Uterus (tissue), 4 donors: ENCODE measurements at places on chromosomes 4 and X. TPM values are rescaled to one million over a fixed set of nuclear protein-coding genes. Genes with fewer than 3 reads are reported as not detected.

Gene KDR
- 218 TPM for total RNA-seq

DNA sequence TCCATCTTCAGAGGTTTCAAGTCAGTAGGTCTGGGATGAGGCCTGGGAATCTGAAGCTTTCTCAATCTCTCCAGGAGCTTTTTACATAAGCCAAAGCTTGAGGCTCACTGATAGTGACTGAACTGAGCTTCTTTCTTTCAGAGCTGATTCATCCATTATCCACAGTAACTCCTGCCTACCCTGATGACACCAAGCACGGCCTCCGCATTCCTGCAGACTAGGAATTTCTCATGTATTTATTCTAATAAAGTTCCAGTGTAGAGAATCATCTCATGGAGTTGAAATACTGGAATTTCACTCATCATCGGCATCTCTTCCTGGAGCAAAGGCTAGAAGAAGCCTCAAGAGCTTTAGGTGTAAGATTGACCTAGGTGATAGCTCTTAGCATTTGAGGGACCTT is 12.1 kb upstream of the DCTD start:
- H3K27ac ChIP-seq = no peak overlapping the region
- no peaks in the 10 kb centered on the region for H3K36me3 ChIP-seq
- no peaks in the 10 kb centered on the region for H3K27me3 ChIP-seq
- no peak for DNase-seq
- no peak overlapping the region for H3K4me3 ChIP-seq

- H3K4me1 ChIP-seq = no peaks in the 10 kb centered on the region
- H3K27me3 ChIP-seq = no peaks in the 10 kb centered on the region
- no peaks in the 10 kb centered on the region for H3K36me3 ChIP-seq
- H3K4me3 ChIP-seq = no peak overlapping the region
These were observed 53.6 kb downstream of the NOP14 start for GRCh38 chr4:2909583-2909982.

Gene CCDC110
- 2.1 TPM for total RNA-seq

DNA sequence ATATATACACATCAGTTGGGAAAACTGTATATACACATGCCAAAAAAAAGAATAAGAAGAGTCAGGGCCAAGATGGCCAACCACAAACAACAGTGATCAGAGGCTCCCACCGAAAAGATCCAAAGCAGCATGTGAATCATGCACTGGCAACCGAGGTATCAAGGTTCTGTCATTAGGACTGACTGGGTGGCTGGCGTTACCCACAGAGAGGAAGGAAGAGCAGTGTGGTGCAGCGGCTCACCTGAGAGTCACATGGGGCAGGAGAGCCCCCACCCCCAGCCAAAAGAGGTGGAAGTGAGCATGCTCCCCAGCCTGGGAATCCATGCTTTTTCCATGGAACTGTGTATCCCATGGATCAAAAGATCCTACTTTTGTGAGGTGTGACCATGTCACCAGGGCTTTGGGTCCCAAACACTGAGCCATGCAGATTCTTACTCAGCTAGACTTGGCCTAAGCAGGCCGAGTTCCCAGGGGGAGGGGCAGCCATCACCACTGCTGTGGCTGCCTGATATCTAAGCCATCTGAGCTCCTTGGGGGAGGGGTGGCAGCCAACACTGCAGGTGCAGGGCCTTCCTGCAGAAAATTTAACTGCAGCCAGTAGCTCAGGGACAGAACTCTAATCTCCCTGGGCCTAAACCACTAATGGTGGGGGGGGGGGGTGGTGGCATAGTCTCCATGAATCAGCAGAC is 52.8 kb downstream of the P2RY10 start:
- no peaks in the 10 kb centered on the region for H3K27me3 ChIP-seq
- DNase-seq = no peak
- no peaks in the 10 kb centered on the region for H3K36me3 ChIP-seq
- H3K27ac ChIP-seq = no peak overlapping the region

DNA sequence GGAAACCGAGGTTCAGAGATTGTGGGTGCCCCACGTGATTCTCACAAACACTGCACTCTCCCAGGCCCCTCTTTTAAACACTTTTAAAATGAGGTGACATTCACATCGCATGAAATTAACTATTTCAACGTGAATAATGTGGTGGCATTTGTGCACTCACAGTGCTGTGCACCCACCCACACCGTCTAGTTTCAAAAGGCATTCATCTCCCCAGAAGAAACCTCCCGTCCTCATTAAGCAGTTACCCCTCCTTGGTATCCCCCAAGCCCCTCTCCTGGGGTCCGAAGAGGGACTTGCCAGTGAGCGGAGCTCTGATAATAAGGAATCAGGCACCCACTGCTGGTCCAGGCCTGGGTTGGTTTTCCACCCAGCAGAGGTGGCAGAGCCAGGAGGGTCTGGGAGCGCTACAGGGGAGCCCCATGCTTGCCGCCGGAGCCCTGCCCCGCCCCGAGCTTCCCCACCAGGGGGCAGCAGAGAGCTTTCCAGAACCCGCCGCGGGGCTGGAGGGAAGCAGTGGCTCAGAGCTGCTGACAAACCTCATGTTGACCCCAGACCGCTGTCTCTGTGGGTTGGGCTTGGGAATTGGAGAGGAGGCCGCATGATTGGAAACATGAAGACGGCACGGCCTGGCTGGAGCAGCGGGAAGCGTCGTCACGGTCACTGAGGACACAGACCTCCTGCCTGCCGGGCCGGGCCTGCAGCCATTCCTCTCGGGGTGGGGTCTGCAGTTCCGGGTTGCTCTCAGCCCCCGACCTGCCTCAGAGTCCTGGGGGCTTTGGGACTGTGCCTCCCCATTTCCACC is 27.5 kb upstream of the HTRA3 start:
- no peak overlapping the region for H3K4me3 ChIP-seq
- no peaks in the 10 kb centered on the region for H3K36me3 ChIP-seq
- H3K27ac ChIP-seq = peak overlapping the region; percentile 5
- peak; percentile 91 for DNase-seq

DNA sequence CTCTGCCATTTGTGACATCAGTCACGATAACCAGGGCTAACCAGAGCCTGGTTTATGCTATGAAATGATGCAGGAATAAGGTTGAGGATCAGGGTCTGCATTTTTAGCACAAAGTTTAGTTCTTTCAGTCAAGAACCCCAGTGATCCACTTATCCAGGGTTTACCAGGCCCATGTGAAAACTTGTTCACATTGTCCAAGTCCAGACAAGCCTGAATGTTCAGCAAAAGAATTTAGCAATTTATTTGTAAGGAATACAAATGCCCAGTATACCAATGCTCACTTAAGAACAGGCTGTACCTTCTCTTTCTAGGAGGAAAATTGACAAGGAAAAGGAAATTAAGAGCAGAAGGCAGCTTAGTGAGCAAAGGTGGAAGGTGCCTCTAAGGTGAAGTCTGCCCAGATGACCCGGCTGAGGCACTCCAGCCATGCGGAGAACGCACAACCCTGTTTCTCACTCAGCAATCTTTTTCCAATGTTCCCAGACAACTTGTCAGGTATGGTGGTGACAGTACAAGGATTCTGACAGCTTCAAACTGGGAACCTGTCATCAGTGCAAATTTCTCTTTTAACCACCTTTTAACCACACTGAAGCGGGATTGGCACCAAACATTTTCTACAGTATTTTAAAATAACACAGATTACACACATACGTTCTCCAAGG is 54.0 kb downstream of the TBC1D9 start:
- H3K4me3 ChIP-seq = no peak overlapping the region
- no peaks in the 10 kb centered on the region for H3K4me1 ChIP-seq
- no peaks in the 10 kb centered on the region for H3K27me3 ChIP-seq
- DNase-seq = no peak
- H3K27ac ChIP-seq = no peak overlapping the region

Gene SPANXA1
- not detected for total RNA-seq

Gene RIPPLY1
- not detected for total RNA-seq

GRCh38 chr4:188960411-188961093 is 821.3 kb downstream of the TRIML1 start:
- no peak for DNase-seq
- H3K4me1 ChIP-seq = no peaks in the 10 kb centered on the region
- no peaks in the 10 kb centered on the region for H3K27me3 ChIP-seq
- no peak overlapping the region for H3K27ac ChIP-seq
- H3K4me3 ChIP-seq = no peak overlapping the region

Gene PWWP3B
- total RNA-seq = 17.9 TPM

Gene ERAS
- total RNA-seq = 0.46 TPM

Gene EPGN
- total RNA-seq = 0.61 TPM

Gene TBX22
- total RNA-seq = not detected

DNA sequence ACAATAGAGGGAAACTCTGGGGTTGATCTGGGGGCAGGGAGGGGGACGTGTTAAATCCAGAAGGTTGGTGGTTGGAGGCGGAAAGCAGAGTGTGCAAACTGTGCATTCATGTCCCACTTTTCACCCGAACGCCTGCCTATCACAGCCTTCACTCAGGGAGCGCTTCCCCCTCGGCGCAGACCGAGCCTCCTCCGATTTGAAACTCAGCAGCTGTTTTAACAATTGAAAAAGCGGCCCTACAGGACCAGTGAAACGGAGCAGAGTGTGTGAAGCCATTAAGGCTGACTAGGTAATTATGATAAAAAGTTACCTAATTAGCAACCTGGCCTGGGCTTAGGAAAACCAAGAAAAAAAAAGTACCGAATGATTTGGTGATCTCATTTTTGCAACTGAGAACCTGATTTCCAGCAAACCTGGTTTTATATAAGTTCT is 685 bp upstream of the NDNF start:
- no peak overlapping the region for H3K27ac ChIP-seq
- no peaks in the 10 kb centered on the region for H3K27me3 ChIP-seq
- no peaks in the 10 kb centered on the region for H3K4me1 ChIP-seq
- peak overlapping the region; percentile 49 for H3K4me3 ChIP-seq
- H3K36me3 ChIP-seq = no peaks in the 10 kb centered on the region
- DNase-seq = no peak
